Fibroblast of the aortic adventitia (primary cell): ENCODE measurements at places on chromosomes 7 and 10. TPM values are rescaled to one million over a fixed set of nuclear protein-coding genes. Genes with fewer than 3 reads are reported as not detected.

DNA sequence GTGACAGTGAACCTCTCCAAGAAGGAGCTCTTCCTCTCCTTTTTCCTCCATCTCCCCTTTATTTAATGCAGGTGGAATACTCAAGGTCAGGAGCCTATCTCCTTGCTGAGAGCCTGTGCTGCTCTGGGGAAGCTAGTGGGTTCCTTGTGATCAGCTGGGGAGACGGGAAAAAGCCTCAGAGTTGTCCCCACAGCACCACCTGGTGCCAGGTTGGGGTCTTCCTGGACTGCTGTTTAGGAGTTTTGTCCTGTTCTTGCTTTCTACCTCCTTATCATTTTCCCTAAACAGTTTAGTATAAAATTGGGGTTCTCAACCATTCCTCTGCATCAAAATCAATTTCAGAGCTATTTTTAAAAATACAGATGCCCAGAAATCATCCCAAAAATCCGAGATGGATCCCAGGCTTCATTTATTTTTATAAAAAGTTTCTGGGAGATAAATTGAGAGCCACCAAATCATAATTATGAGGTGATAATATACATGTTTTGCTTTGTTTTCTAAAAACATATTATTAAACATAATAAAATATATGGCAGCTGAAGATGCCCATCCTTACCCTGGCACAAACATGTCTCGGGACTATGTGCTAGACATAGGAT is 44.3 kb downstream of the MACC1 start:
- peak; percentile 69 for DNase-seq

GRCh38 chr10:103784723-103785418 is 70.5 kb downstream of the SH3PXD2A start:
- no peak for DNase-seq

DNA sequence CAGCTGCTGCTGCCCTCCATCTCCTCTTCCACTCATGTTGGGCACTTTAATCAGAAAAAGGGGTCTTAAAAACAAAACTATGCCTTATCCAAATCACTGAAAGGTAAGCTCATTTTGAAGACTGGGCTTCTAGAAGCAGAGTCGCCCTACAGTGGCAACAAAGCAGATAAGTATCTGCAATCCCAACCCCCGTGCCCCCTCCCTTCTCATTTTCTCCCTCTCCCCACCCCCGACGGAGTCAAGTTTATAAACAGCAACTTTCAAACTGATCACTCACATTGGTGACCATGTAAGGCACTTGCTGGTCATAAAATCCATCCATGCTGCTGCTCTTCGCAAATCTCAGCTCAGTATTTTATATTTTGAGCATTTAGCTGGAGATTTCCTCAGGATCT is 738 bp downstream of the ETV1 start:
- DNase-seq, result peak; percentile 26

- DNase-seq, result no peak
Observed at GRCh38 chr7:81831883-81832282, 62.0 kb upstream of the HGF start.

DNA sequence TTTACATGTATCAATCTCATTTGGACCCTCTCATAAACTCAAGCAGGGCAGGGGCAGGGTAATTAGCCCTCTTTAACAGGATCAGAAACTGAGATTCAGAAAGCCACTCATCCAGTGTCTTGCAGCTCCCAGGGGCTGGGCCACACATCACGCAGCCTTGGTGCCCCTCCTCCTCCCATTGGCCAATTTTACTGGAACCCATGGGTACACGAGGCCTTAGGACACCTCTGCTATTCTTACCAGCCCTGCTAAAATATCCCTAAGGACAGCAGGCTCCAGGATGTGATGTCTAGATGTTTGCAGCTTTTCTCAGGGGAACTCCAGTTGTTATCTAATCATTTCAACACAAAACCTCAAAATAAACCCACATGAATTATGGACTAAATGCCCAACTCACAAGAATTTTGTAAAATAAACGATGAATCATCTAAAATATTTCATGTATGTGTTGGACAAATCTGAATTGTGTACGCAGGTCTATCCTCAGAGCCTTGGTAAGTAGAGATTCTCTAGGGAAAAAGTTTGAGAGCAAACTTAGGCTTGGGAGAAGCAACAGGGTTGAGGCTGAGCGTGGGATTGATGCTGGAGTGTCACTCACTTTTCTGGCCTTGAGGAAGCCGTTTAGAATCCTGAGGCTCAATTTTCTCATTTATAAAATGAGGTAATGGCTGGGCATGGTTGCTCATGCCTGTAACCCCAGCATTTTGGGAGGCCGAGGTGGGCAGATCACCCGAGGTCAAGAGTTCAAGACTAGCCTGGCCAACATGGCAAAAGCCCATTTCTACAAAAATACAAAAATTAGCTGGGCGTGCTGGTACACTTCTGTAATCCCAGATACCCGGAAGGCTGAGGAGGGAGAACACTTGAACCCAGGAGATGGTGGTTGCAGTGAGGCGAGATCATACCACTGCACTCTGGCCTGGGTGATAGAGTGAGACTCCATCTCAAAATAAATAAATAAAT is 69.7 kb upstream of the TNS3 start:
- DNase-seq, result peak; percentile 99

- peak; percentile 22 for DNase-seq
Observed at GRCh38 chr7:26664735-26665416, 199.5 kb downstream of the SKAP2 start.

DNA sequence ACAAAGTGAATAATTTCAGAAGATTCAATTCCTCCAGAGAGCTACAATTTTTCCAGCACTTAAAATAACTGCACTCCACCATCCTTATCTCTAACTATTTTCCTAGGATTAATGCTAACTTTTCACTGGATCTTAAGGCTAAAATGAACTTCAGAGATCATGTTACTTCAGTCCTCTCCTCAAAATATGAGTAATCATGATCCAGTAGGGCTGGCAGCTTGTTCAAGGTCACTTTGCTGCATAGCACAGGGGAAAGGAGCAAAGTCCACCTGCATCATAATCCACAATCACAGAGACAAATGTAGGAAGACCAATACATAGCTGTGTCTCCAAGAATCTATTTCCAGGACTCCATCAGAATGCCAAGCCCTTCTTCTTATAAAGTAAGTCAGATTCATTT is 150.3 kb downstream of the LRRTM3 start:
- DNase-seq, result no peak

DNA sequence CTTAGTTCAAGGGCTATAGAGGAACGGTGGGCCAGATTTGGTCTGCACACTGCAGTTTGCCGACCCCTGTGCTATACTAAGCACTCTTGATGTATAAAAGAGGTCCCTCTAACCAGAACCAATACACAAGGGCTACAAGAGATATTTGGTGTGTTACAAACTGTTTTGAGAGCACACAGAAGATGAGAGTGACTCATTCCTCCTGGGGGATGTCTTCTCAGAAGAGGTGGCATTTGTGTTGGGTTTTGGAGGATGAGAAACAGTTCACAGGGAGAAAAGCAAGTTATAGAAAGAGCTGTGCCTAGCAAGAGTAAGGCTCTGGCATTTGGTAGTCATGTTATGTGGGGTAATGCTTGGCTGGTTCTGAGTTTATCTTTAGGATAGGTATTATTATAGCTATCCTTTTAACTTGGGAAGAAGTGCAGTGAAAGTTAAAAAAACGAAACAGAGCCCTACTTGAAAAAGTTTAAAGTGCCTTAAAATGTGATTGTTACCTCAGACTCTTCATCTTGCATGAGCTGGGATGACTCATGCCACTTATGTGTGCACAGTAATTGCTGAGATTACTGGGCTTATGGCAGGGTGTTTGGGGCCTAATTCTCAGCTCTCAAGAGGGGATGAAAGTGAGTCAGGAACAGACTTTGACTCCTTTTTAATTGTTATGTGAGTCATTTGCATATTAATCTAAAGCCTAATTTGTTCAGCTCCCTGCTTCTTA is 160.4 kb downstream of the KIF20B start:
- DNase-seq, result peak; percentile 42

DNA sequence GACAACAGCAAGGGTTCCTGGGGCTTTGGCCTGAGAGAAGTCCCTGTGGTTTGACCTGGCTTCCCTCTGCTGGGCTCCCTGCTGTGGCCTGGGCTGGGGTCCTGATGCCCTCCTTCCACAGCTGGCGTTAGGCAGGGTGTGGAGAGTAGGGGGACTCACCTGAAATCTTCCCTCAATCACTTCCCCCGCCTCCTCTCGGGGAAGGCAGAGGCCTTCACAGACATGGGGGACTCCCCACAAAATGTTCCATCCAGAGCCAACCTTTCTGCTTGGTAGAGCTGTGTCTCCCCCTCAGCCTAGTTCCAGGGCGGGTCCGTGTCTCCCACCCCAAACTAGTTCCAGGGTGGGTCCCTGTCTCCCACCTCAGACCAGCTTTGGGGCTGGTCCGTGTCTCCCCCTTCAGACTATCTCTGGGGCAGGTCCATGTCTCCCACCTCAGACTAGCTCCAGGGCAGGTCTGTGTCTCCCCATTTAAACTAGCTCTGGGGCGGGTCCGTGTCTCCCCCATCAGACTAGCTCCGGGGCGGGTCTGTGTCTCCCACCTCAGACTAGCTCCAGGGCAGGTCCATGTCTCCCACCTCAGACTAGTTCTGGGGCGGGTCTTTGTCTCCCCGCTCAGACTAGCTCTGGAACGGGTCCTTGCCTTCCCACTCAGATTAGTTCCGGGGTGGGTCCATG is 2.2 kb downstream of the PVRIG start:
- DNase-seq, result no peak

Gene SORCS1
- not detected in 2 replicates for total RNA-seq

Gene VKORC1L1
- total RNA-seq, result 8.7 and 17.8 TPM in 2 replicates

Gene IL6
- total RNA-seq, result 3.8 and 10.2 TPM in 2 replicates

Gene GPR15LG
- total RNA-seq, result not detected in 2 replicates

Gene GIMAP5
- total RNA-seq, result not detected in 2 replicates

Gene AASS
- 20.8 and 53.9 TPM in 2 replicates for total RNA-seq
